Type B pancreatic cell (in vitro differentiated cells): ENCODE measurements at places on chromosomes 6 and 20. TPM values are rescaled to one million over a fixed set of nuclear protein-coding genes. Genes with fewer than 3 reads are reported as not detected.

DNA sequence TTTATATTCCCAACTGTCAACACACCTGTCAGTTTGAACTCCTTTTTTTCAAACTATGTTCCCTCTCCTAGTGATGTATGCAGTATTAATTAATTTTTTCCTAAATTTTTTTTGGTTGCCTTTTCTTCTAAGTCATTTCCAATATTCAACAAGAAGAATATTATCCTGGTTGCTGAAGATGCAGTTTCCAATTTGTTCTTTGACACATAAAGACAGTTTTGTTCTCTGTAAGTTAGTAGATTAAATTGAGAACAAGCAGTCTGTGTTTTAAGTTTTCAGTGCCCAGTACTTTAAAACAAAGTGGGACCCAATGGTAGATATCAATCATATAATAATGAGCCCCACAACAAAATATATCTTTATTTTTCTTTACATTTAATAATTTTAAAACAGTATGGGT, 47.3 kb downstream of the GJA1 start:
- no peaks in the 10 kb centered on the region for H3K36me3 ChIP-seq
- H3K4me3 ChIP-seq, result no peak overlapping the region
- no peak for DNase-seq

- H3K4me1 ChIP-seq, result peaks cover 17% of the 10 kb centered on the region
- H3K27ac ChIP-seq, result peak overlapping the region; percentile 90
- peak overlapping the region; percentile 48 for H3K4me3 ChIP-seq
- peaks cover 4% of the 10 kb centered on the region for H3K36me3 ChIP-seq
- H3K27me3 ChIP-seq, result peaks cover 3% of the 10 kb centered on the region
Observed at GRCh38 chr20:36768768-36769430, 4.7 kb downstream of the DSN1 start.

DNA sequence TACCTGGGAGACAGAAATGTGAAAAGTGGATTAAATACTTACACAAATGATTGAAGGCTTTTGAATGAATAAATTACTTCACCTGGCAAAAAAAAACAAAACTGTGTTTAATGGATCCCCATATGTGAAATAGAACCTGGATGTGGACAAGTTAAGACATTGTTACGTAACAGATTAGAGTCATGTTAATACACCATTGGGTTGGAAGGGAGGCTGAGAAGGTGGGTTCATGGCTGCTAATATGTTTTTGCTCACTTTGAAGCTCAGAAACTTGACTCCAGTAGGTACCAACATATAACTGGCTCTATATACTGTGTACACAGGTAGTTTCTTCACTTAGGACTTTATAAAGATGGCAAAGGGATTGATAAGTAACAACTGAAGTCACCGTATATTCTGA, 21.4 kb upstream of the TENT5A start:
- DNase-seq, result no peak
- peaks cover 23% of the 10 kb centered on the region for H3K4me1 ChIP-seq
- no peak overlapping the region for H3K27ac ChIP-seq
- no peaks in the 10 kb centered on the region for H3K27me3 ChIP-seq
- H3K36me3 ChIP-seq, result no peaks in the 10 kb centered on the region
- H3K4me3 ChIP-seq, result no peak overlapping the region

DNA sequence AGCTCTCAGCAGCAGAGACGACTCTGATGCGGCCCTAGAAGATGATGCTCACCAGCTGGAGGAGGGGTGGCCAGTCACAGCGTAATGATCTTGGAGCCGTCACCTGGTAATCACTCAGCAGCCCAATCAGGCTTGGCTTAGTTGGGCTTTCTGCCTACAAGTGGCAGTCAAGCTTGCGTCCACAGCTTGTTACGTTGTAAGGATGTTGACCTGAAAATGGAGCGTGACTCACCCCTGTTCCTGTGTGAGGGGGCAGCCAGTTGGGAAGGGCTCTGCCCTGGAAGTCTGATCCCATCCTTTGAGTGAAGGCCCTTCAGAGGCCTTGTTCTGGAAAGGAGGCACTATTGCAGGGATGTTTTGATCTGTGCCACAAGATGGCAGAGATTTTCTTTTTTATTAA, 49.8 kb downstream of the SPATA2 start:
- no peak for DNase-seq
- peaks cover 36% of the 10 kb centered on the region for H3K4me1 ChIP-seq
- H3K4me3 ChIP-seq, result no peak overlapping the region
- no peak overlapping the region for H3K27ac ChIP-seq
- peaks cover 15% of the 10 kb centered on the region for H3K36me3 ChIP-seq

Gene MOXD1
- total RNA-seq, result 3.7 and 22.0 TPM in 2 replicates

Gene PXMP4
- 10.3 and 12.2 TPM in 2 replicates for total RNA-seq

- DNase-seq, result no peak
- peaks cover 13% of the 10 kb centered on the region for H3K36me3 ChIP-seq
- H3K4me1 ChIP-seq, result no peaks in the 10 kb centered on the region
Observed at GRCh38 chr6:34871853-34872252, 16.0 kb downstream of the TAF11 start.

Gene TNXB
- total RNA-seq, result 20.8 and 22.2 TPM in 2 replicates

DNA sequence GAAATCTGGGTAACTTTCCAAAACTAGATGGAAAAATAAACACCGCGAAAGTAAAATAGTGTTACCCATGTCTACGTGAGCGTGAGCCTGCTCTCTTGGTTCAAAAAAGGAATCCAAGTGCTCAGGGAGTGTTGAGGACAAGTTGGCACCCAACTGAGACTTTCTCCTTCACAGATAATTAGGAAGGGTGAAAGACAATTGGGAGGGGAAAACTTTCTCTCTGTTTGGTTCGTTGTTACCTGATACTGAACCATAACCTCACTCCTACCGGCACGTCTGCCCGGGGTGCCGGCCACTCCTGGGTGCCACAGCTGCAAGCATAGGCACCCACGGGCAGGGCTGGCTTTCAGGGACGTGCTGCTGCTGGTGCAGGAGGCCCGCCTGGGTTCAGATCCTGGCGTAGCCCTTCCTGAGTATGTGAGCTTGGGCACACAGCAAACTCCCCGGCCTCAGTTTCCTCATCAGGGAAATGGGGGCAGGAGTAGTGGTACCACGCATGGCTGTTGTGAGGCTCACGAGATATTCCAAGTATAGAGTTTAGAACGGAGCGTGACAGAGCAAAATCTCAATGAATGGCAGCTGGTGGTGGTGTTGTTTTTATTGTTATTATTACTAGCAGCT, 38.2 kb upstream of the PMEPA1 start:
- no peak overlapping the region for H3K4me3 ChIP-seq
- H3K4me1 ChIP-seq, result peaks cover 17% of the 10 kb centered on the region
- DNase-seq, result no peak
- H3K36me3 ChIP-seq, result no peaks in the 10 kb centered on the region
